ENCODE measurements at places on chromosomes 7 and 10.
A peak's percentile ranks its signal among the peaks of the same experiment; 100 is the strongest.

DNA sequence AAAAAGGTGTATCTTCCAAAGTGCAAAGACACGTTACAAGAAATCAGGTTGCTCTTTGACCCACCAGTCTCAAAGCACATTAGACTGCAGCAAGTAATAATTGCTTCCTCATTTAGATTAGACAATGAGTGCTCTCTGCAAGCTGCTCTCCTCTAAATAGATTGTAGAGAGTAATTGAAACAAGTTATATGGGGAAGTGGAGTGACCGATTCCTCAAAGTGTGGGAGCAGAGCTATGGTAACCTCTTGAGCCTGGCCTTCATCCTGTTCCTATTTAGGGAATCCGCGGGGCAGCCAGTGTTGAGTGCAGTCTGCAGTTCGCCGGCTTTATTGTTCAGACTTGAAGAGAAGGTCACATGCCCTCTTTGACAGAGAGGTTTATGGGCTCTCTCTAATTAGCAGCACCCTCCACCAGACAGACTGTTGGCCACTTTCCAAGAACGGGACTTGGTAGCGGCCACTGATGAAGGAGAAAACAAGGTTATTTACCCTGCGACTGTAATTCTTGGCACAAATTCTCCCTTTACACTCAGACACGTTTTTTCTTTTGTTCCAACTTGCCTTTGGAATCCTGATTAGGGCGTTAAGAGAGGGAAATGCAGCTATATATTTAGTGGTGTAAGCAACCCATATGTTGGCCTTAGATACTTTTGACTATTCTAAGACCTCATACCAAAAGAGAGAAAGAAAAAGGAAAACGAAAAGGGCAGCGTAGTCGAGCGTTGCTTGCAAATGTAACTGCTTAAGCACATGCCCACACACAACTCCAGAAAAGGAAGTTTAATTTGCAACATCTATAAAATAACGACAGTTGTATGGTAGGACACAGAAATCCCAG lies 107.5 kb downstream of the REEP3 start:
- DNase-seq: peak; percentile 13

DNA sequence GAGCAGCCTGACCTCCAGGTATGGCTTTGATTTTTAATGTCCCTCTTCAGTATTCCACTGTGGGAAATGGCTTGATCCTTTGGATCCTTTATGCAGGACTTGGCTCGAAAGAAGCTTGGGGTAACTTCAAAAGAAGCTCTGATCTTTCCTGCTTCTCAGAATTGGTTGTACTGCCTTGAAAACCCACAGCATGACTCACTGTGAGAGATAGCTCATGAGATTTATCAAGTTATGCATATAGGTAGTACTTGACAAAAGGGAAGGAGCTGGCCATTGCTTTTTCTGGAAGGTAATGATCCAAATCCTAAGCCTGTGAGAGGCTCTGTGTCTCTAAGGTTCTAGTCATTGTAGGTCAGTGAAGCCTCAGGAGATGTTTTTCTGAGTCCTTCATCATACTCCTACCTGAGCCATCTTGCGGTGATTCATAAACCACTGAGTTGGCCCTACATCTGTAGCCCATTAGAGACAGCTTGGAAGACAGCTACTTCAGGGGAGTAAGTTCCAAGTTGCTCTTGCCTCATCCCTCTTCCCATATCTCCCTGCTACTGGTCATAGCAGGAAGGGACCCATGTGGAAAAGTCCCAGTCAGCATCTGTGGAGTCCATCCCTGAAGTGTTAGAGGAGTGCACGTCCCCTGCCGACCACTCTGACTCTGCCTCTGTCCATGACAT lies 36.7 kb upstream of the NFKB2 start:
- DNase-seq: no peak

- no peak for DNase-seq
Observed at GRCh38 chr10:58756130-58756719, 243.6 kb downstream of the BICC1 start.

DNA sequence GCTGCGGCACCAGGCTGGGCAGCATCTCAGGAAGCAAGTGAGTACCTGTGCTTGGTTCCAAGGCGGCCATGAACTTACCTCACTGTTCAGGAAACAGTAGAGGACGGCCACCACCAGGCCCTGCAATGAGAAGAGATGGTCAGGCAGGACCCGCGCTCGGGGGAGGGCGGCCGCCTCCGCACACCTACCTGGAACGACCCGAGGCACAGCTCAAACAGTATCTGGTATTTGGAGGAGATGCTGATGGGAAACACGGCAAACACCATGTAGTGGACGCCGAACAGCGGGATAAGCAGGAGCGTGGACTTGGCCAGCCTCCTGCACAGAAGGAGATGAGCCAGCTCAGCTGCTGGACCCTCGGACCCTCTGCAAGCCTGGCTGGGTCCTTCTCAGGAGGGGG lies 112.9 kb downstream of the VIPR2 start:
- no peak for DNase-seq

DNA sequence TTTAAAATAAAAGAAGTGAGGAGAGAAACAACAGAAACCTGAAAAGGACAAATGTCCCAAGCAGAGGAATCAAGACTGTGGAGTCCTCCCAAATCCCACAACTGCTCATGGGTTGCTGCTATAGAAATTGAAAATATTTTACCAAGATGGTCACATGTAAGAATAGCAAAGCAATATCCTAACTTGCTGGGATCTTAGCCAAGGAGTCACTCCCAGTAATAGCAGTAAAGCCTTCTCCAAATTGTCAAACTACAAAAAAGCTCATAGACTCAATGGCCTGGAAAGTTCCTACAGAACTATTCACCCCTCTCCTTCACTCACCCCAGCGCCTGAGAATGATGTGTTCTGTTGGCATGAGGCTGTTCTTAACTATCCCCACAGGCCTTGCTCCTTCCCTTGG lies 186.5 kb downstream of the ELMO1 start:
- no peak for DNase-seq

DNA sequence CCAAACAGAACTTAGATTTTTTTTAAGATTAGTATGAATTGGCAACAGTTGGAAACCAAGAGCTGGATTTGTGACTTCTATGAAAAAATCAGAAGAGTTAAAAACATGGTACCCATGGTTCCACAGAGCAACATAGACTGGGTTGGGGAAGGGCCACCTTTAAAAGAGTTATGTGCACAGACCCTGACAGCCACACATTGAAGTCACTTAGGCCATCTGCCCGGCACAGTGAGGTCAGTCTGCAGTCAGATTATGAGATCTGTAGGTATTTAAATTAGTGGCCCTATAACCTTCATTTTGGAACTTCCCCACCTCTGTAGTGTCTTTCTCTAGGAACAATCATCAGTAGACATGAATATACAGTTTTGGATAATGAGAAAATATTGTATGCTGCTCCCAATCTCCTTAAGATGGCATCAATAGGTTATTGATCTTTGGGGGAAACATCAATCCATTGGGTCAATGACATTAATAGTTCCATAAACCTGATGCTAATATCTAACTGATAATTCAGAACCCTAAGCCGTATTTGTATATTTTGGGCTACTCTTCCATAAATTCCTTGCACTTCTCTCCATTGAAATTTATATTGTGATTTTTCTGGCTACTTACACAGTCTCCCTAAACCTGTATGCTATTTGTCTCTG lies 7.0 kb downstream of the ANKRD1 start:
- DNase-seq: no peak

- no peak for DNase-seq
Observed at GRCh38 chr7:81186691-81187090, 267.8 kb upstream of the SEMA3C start.

DNA sequence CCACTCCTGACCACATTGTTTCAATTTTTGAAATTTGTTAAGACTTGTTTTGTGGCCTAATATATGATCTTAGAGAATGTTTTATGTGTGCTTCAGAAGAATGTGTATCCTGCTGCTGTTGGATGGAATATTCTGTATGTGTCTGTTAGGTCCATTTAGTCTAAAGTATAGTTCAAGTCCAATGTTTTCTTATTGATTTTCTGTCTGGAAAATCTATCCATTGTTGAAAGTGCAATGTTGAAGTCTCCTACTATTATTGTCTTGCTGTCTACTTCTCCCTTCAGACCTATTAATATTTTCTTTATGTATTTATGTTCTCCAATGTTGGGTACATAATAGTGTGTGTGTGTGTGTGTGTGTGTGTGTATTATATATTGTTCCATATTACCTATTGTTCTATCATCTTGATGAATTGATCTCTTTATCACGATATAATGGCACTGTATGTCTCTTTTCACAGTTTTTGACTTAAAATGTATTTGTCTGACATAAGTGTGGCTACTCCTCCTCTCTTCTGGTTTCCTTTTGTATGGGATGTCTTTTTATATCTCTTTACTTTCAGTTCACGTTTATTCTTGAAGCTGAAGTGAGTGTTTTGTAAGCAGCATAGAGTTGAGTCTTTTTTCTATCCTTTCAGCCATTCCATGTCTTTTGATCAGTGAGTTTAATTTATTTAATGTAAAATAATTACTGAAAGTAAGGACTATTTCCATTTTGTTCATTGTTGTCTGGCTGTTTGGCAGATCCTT lies 61.3 kb downstream of the AKR1D1 start:
- no peak for DNase-seq

DNA sequence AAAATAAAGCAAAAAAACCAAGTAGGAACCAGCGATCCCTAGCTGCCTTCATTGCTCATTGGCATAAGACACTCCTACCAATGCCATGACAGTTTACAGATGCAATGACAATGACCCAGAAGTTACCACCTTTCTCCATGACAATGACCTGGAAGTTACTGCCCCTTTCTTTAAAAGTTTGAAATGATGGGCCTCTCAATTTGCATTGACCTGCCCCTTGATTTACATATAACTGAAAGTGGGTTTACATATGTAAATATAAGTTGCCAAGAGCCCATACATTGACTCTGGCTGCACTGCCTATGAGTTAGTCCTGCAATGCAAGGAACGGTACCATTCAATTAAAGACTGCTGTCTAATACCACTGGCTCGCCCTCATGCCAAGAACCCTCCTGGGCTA lies 240.7 kb upstream of the LRRN3 start:
- no peak for DNase-seq

GRCh38 chr10:108545921-108546320 lies 1377.4 kb downstream of the XPNPEP1 start:
- no peak for DNase-seq

- no peak for DNase-seq
Observed at GRCh38 chr10:125064681-125065492, 95.5 kb downstream of the CTBP2 start.
